Progenitor cell of endocrine pancreas (in vitro differentiated cells): ENCODE measurements at places on chromosomes 4 and X.

- DNase-seq: no peak
These were observed 2.0 kb downstream of the RAPGEF2 start for GRCh38 chr4:159104694-159105414.

DNA sequence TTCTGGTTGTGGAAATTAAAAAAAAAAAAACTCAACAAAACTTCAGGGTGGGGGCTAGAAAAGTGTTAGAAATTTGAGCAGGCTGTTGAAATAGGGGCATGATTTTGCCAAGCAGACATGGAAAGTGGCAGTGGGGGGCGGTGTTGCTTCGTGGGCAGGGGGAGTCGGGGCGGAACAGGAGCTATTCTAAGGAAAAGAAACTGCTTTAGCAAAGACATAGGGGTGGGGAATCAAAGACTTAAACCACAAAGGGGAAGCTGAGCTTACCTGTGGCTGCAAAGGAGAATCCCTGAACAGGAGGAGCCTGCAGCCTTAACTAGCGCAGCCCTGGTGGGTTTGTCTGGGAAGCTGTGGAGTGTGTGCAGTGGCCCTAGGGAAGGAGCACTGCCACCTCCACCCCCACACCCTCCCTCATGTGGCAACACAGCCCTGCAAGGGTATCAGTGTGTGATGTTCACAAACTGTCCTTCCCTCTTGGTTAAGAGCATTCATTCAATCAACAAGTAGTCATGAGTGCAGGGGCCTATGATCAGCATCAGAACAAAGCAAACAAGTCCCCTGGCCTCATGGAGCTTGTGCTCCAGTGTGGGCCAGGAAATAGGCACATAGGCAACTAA is 20.5 kb downstream of the SEL1L3 start:
- DNase-seq: no peak

- no peak for DNase-seq
These were observed 146.2 kb downstream of the KCNIP4 start for GRCh38 chr4:21802406-21802805.

GRCh38 chr4:146510942-146511341 is 10.8 kb downstream of the SLC10A7 start:
- no peak for DNase-seq

GRCh38 chrX:40273356-40274050 is 175.7 kb upstream of the BCOR start:
- DNase-seq: no peak

- DNase-seq: no peak
These were observed 162.3 kb upstream of the MAMLD1 start for GRCh38 chrX:150200820-150201287.

- DNase-seq: no peak
These were observed 318.7 kb downstream of the PRR32 start for GRCh38 chrX:127138218-127138617.

DNA sequence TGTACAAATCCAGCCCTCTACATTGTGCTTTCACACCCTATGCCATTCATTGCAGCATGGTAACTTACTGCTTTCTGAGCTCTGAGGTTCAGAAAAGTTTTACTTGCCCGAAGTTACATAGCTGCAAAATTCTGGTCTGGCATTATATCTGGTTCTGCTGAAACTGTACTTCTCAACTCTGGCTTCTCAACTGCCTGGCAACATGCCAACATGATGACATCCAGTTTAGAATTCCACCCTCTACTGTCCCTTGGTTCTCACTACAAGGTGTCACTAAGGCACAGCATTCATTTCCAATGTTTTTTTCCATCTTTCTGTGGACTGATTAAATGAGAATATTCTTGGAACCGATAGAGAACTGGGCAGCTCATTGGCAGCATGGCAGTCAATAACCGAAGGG is 242.9 kb upstream of the PRPS2 start:
- DNase-seq: no peak

GRCh38 chr4:45188501-45188900 is 462.1 kb upstream of the GNPDA2 start:
- DNase-seq: no peak

DNA sequence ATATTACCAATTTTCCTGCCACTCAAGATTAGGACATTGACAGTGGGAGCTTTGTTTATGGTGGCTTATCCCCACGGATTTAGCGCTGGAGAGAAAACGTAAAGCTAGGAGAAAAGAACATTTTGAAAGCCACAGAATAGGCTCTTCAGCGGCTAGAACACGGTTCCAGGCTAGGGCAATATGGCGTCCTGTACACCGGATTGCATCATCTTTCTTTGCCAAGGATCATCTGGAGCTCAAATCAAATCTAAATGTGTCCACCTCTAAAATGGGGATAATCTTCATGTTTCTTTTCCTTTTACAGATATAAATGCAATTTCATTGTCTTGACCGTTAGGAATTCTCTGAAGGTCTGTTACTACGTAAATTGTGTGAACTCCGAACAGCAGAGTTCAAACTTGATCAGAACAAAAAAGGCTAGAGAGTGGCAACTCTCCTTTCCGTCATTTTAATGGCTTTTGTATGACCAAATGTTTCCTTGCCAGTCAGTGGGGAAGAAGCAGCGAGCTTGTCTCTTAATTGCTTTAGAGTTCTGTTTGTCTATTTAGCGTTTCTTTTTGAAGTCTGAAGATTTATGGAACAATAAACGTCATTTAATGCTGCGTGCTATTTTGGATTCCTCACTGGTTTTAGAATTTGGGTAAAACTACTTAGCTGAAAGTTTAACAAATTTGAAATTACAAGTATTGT is 2.6 kb upstream of the WWC2 start:
- no peak for DNase-seq

GRCh38 chrX:148609515-148610327 is 109.3 kb downstream of the AFF2 start:
- no peak for DNase-seq

- DNase-seq: no peak
These were observed 1249.4 kb downstream of the ADGRL3 start for GRCh38 chr4:62449538-62449937.

DNA sequence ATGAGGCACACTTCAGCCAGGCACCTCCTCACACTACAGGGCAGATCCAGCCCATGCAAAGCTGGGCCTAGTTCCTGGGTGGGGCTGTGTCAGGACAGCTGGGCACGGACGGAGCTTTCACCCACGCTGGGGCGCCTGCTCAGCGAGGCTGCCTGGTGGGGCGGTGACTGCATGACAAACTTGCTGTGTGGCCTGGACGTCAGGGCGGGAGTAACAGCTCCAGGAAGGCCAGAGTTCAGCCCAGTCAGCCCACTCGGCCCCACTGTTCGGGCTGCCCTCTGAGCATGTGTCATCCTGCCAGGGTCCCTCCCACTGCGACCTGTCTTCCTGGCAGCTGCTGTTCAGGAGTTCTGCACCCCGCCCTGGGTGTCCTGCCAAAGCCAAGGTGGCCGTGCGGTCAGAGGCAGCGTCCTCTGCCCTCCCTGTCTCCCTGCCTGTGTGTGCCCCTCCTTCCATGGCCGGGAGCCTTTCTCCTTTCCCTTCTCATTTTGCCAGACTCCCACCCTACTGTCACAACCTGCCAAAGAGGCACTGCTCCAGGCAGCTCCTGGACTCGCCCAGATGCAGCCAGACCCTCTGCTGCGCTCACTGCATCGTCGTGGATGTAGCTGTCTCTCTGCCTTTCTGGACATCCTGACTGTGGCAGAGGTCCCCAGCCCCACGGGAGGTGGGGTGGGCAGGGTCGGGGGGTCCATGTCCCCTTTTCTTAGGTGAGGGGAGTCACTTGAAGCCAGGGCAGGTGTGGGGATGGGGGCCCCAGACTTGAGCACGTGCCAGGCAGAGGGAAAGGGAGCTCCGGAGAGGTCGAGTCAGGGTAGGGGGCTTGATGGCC is 33.0 kb upstream of the KIAA0232 start:
- DNase-seq: no peak

DNA sequence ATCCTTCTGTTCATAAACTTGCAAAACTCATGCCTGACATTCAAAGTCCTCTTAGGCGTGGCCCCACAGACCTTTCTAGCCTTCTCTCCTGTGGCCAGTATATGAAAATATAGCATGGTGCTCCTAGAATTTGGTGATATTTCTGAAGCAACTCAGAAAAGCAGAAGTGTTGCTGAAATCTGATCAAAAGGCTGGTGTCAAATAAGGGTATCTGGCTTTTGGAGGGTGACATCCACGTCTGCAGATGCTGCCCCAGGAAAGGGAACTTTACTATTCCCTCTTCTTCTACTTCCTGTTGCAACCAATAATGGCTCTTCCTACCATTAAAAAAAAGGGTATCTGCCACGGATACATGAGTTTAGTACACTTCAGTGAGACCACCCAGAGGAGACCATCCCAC is 83.9 kb upstream of the RPS6KA3 start:
- no peak for DNase-seq

GRCh38 chr4:177582992-177583391 is 140.8 kb upstream of the AGA start:
- DNase-seq: no peak

DNA sequence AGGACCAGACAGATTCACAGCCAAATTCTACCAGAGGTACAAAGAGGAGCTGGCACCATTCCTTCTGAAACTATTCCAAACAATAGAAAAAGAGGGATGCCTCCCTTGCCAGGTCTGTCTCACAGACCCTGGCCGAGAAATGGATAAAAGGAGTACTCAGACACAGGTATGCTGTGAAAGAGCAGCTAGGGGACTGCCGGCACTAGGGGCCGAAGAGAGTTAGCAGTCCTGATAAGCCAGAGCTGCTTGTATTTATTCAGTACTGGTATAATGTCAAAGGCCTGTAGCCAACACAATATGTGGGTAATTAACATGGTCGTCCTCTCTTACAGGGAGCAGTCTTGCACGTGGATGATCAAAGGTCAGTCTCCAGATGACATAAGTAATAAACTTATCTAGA is 1042.1 kb upstream of the LCORL start:
- DNase-seq: no peak

GRCh38 chrX:153781428-153782047 is 697 bp downstream of the SRPK3 start:
- DNase-seq: no peak

GRCh38 chr4:185865901-185866328 is 53.9 kb upstream of the SORBS2 start:
- DNase-seq: no peak

DNA sequence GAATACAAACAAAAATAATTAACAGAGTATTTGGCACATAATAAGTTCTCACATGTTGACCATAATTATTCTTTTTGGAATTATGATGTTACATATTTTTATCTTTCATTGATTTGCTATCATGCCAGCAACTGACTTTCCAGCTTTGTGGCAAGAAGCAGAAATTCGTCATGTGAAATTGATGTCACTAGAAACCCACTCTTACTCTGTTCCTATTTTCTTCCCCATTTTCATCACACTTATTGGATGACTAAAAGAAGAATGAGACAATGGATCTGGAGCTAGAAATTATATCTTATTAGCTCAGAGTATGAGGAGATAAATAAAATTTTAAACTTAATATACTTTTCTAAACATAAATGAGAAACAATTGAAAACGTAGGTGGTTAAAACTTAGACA is 31.9 kb downstream of the EGF start:
- no peak for DNase-seq

DNA sequence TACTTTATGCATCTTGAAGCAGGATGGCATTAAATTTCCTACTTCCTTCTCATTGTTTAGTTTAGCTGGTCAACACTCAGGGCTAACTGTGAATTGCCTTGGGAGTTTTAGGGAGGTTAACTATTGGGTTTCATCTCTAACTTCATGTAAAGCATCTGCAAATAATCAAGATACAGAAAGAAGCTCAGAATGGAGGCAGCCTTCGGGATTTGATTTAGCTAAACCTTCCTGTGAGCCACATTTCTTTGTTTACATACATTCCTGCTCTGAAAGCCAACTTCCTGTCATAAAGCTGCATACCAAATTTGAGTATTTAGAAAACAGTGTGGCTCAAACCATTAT is 131.7 kb upstream of the PCDH18 start:
- DNase-seq: no peak

- DNase-seq: peak; percentile 18
These were observed 1.8 kb downstream of the TLL1 start for GRCh38 chr4:165874791-165875371.

DNA sequence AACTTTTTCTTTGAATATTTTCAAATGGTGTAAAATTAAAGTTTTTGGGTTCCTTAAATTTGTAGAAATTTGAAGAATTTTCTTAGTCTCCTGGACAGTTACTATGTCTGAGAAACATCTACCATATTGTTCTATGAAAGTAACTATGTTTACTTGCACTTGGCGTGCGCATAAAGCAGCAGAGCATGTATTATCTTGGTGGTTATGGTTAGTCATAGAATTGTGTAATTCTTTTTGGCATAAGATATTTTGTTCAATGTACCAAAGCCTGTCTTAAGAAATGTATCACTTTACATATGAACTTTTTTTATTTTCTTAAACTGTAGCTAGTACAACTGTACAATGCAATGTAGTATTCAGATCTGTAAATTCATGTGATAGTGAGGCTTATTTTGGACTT is 49.2 kb downstream of the CDS1 start:
- DNase-seq: no peak

DNA sequence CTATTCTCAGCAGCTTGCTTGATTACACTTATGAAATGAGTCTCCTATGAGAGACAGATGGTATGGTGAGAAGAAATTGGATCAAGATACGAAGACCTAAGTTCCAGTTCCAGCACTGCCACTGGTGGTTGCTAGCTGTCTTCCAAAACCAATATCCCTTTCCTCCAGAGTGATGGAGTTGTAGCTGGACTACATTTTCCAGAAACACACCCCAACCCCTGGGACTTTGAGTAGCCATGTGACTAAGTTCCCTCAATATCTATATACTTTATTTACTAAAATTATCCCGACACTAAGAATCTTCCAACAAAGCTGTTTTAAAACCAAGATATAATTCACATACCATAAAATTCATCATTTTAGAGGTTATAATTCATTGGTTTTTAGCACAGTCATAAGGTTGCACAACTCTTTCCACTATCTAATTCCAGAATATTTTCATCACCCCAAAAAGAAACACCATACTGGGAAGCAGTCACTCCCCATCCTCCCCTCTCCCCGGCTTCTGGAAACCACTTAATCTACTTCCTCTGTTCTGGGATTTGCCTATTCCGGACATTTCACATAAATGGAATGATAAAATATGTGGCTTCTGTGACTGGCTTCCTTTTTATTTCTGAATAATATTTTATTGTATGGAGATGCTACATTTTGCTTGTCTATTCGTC is 118.0 kb downstream of the MANBA start:
- no peak for DNase-seq
